Activated T-cell treated with anti-CD3 and anti-CD28 coated beads, Interleukin-2, amount 50 U/mL, for 4 hours (primary cell): ENCODE measurements at places on chromosomes 7 and 10. TPM values are rescaled to one million over a fixed set of nuclear protein-coding genes. Genes with fewer than 3 reads are reported as not detected.

DNA sequence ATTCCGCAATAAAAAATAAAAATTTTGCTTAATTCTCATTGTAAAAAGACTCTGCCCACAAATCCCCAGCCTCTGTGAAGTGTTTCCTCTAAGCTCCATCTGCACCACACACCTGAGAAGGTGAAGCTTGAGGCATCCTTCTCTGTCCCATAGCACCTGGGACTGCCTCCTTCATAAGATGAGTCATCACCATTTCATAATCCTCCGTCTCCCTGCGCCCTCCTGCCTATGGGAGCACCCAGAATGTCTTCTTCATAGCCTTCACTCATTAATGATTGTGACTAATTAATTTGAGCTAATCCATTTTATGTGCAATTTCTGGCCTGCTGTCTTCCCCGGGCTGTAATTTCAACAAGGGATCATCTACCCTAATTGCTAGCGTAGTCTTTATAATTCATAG is 90.3 kb downstream of the WDR11 start:
- DNase-seq: no peak

- no peak for DNase-seq
Observed at GRCh38 chr10:105952153-105952552, 1212.4 kb downstream of the SORCS1 start.

- no peak for DNase-seq
Observed at GRCh38 chr7:48899932-48900331, 24.4 kb upstream of the CDC14C start.

DNA sequence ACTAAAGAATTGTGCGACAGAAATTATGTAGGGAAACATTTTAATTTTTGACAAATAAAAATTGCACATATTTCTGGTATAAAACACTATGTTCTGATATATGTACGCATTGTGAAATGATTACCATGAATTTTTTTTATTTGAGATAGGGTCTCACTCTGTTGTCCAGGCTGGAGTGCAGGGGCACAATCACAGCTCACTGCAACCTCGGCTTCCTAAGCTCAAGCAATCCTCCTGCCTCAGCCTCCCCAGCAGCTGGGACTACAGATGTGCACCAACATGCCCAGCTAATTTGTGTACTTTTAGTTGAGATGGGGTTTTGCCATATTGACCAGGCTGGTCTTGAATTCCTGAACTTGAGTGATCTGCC is 149.2 kb downstream of the FRMD4A start:
- no peak for DNase-seq

DNA sequence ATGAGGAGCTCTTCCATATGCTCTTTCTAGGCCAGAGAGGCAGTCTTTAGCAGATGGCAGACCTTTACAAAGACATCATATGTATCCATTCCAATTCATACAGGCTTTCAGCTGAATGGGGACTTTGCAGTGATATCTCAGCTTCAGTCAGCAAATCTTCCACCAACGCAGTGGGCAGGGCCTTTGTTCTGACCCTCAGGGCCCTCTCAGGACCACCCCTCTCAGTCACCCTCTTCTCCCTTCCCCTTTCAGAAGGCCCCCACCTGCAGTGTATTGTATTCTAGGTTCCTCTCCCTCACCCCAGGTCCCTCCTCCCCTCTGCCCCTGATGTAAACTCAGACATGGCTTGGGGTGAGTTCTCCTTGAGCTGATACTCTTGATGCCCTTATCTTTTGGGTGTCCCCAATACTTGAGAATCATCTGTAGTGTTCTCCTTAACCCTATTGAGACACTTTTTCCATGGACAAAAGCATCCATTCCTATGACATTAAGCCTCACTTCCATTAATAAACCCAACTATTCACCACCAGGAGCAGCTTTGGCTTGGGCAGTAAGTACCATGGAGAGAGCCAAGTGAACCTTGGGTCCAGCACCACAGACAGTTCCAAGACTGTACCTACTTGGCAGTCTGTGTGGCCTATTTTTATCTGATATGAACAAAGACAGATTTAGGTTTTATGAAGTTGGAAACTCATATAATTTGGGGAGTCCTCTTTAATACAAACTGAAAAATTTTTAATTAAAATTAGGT is 62.7 kb downstream of the ADCYAP1R1 start:
- no peak for DNase-seq

DNA sequence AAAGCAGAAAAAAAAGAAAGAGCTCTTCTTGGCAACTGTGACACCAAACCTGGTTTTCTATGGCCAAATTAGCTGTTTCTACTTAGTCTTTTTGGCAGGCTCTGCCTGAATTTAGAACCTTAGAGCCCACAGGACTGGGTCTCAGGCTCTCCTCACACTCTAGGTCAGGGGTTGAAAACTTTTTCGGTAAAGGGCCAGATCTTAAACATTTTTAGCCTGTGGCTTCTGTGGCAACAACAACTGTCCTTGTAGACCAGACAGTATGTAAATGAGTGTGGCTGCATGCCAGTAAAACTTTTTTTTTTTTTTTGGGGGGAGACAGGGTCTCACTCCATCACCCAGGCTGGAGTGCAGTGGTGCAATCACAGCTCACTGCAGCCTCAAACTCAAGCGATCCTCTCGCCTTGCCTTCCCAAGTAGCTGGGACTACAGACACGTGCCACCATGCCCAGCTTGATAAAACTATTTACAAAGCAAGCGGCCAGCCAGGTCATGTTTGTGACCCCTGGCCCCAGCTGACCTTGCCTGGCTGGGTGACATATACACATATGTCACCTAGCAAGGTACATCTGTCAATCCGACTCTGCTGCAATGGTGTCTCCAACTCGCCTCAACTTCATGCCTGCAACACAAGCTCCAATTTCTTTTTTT is 17.4 kb downstream of the KPNA7 start:
- no peak for DNase-seq

DNA sequence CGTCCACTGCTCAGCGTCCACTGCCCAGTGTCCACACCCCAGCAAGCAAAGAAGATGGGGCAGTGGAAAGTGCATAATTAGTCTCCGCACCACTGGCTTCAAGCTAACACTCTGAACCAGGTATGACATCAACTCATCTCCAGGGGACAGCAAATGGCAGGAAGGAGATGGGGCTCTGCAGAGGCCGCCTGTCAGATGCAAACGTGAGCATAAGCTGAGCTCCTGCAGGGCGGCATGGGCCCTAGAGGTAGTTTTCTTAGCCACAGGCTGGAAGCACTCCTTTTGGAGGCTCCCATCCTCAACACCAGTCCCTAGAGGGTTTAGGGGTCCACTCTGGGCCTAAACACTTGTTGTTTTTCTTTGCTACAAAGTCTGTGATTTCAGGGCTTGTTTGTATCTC is 335.8 kb upstream of the MKI67 start:
- no peak for DNase-seq

GRCh38 chr7:122674502-122674901 is 24.4 kb downstream of the RNF133 start:
- no peak for DNase-seq

DNA sequence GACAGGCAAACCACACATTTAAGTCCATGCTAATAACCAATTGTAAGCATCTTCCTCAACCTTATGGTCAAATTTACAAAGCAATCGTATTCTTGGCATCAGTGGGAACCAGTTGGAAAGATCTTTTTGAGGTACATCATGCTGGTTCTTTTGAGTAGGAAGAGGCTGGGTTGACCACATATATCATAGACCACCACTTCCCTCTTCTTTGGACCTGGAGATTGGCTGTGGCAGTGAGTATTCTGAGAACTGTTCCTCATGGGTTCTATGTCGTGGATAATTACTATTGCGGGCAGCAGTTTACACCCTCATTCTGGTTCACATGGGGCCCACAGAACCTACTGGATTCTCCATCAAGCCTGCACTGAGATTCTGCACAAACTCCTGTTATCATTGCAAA is 35.5 kb upstream of the C1GALT1 start:
- no peak for DNase-seq

- DNase-seq: no peak
Observed at GRCh38 chr10:117215079-117215478, 17.8 kb downstream of the KCNK18 start.

GRCh38 chr7:81499262-81500116 is 270.4 kb downstream of the HGF start:
- DNase-seq: no peak

DNA sequence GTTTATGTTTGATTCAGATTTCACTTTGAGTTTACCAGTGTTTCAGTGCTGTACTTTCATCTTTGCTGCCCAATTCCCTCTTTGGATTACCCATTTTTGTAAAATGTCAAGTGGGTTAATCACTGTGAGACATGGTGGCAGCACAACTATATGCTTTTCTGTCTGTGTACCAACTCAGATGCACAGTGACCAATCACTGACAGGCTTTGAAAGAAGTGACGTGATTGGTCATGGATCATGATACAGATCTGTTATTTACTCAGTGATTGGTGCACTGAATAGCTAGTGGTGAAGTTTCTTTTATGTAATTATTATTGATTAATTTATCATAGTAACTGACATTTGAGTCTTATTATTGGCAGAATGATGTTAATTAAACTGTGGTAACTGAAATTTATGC is 126.9 kb downstream of the SDK1 start:
- DNase-seq: no peak

DNA sequence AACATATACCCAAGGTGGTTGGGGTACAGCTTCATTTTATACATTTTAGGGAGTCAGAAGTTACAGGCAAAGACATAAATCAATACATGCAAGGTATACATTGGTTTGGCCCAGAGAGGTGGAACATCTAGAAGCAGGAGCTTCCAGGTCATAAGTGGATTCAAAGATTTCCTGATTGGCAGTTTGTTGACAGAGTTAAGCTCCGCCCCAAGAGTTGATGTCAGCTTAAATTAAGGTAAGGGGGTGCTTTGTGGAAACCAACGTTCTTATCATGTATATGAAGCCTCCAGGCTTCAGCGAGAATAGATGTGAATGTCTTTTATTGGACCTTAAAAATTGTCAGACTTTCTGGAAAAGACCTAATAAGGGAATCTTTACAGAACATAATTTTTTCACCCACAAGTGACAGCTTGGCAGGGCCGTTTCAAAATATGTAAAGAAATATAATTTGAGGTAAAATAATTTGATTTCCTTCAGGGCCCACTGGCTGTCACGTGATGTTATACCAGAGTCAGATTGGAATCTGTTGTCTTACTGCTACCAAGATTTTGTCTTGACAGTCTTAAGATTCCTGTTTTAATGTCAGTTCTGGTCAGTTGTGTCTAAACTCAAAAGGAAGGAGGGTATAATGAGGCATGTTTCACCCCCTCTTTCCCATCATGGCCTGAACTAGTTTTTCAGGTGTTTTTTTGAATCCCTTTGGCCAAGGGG is 6.3 kb upstream of the PANK1 start:
- DNase-seq: no peak

DNA sequence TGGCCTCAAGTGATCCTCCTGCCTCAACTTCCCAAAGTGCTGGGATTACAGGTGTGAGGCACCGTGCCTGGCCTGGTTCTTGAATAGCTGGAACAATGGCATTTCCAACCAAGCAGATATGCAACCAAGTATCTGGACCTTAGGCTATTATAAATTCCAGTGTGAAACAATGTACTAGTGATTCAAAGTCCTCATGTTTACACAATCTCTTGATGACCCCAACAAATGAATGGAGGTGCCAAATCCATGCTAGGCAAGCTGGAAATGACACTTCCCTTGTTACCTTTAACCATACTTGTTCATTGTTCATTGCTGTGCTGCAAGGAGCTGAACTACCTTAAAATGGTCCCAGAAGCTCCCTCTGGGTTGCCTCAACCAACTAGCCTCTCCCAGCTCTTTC is 282.2 kb upstream of the KLF14 start:
- no peak for DNase-seq

- no peak for DNase-seq
Observed at GRCh38 chr7:139682136-139683013, 95.4 kb downstream of the HIPK2 start.

- DNase-seq: no peak
Observed at GRCh38 chr10:110363572-110364411, 59.1 kb upstream of the SMNDC1 start.

DNA sequence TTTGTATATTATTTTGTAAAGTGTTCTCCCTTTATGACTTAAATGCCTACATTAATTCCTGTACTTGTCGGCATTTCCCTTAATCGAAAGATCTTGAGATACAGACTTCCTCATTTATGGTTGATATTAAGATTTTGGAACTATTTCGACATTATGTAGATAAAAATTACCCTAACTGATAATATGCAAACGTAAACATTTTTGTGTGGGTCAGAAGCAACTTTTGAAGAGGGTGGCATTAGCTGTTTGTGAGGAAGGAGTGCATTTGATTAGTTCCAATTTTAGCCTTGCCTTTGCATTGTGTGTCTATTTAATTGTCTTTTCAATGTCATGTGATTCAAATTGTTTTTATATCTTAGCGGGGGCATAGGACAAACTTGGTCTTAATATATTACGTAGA is 114.7 kb downstream of the BICC1 start:
- no peak for DNase-seq

- no peak for DNase-seq
Observed at GRCh38 chr7:628402-628763, 98.1 kb upstream of the DNAAF5 start.

- no peak for DNase-seq
Observed at GRCh38 chr10:64745565-64745964, 1224.4 kb downstream of the REEP3 start.

GRCh38 chr10:12587451-12587888 is 238.1 kb downstream of the CAMK1D start:
- DNase-seq: no peak

GRCh38 chr7:2010101-2010500 is 222.6 kb downstream of the MAD1L1 start:
- DNase-seq: no peak

GRCh38 chr7:90728568-90728967 is 132.4 kb downstream of the CDK14 start:
- no peak for DNase-seq

GRCh38 chr7:125681508-125681907 is 751.9 kb upstream of the POT1 start:
- no peak for DNase-seq

DNA sequence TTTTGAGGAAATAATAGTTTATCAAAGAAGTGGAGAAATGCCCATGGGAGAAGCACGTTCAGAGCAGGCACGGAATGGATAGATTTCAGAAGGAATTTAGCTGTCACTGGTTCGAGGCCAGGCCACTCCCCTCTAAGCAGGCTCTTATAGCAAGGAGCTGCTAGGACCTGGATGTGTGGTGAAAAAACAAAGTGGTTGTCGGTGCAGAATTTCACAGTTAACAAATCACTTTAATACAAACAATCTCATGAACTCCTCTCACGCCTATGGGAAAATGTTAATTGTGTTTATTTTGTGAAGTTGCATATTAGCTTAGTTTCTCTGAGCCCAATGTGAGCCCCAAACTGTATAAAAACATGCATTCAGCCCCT is 176.3 kb downstream of the PKD1L1 start:
- no peak for DNase-seq

The PAOX gene
- 2.6 TPM for total RNA-seq

The INA gene
- 0.32 TPM for total RNA-seq

The LRRC18 gene
- not detected for total RNA-seq

The DOCK1 gene
- total RNA-seq: 0.11 TPM

The NUTM2B gene
- 0.33 TPM for total RNA-seq

The CLEC5A gene
- not detected for total RNA-seq

The FAM180A gene
- total RNA-seq: not detected

The SH3PXD2A gene
- total RNA-seq: 2.4 TPM

The ZPBP gene
- not detected for total RNA-seq

The TBATA gene
- not detected for total RNA-seq

The CPA1 gene
- 4.9 TPM for total RNA-seq

The SLC13A1 gene
- not detected for total RNA-seq

The ABCB8 gene
- 48.1 TPM for total RNA-seq

The SPDYE9 gene
- total RNA-seq: not detected

The POLR1F gene
- 38.7 TPM for total RNA-seq

The AASS gene
- total RNA-seq: 0.65 TPM

The FEZF1 gene
- not detected for total RNA-seq

The IL2RA gene
- 639 TPM for total RNA-seq
